Activated T-helper 9 cell treated with anti-CD3 and anti-CD28 coated beads, Interleukin-2, amount 50 U/mL, for 16 hours (primary cell): ENCODE measurements at places on chromosomes 2 and 18.

GRCh38 chr2:105244451-105244850, 2.9 kb downstream of the GPR45 start:
- DNase-seq = no peak

- no peak for DNase-seq
These were observed 107.8 kb upstream of the PGAP1 start for GRCh38 chr2:197034292-197034691.

- DNase-seq = no peak
These were observed 61.4 kb downstream of the SOS1 start for GRCh38 chr2:39059366-39059952.

- no peak for DNase-seq
These were observed 828.0 kb downstream of the SLC4A3 start for GRCh38 chr2:220455351-220455990.

GRCh38 chr2:109692013-109692743, 78.0 kb downstream of the SOWAHC start:
- DNase-seq = no peak

GRCh38 chr2:221380062-221380461, 192.0 kb downstream of the EPHA4 start:
- no peak for DNase-seq

GRCh38 chr2:174600349-174600748, 2.7 kb upstream of the WIPF1 start:
- DNase-seq = no peak

GRCh38 chr2:54570925-54571694, 115.0 kb downstream of the SPTBN1 start:
- DNase-seq = peak; percentile 52

- DNase-seq = no peak
These were observed 76.5 kb downstream of the OLA1 start for GRCh38 chr2:174171686-174172445.

- DNase-seq = no peak
These were observed 404.1 kb downstream of the GALR1 start for GRCh38 chr18:77653792-77654191.

- no peak for DNase-seq
These were observed 172.6 kb upstream of the PIEZO2 start for GRCh38 chr18:11322006-11322405.

GRCh38 chr2:170013802-170014551, 164.0 kb upstream of the MYO3B start:
- DNase-seq = no peak

DNA sequence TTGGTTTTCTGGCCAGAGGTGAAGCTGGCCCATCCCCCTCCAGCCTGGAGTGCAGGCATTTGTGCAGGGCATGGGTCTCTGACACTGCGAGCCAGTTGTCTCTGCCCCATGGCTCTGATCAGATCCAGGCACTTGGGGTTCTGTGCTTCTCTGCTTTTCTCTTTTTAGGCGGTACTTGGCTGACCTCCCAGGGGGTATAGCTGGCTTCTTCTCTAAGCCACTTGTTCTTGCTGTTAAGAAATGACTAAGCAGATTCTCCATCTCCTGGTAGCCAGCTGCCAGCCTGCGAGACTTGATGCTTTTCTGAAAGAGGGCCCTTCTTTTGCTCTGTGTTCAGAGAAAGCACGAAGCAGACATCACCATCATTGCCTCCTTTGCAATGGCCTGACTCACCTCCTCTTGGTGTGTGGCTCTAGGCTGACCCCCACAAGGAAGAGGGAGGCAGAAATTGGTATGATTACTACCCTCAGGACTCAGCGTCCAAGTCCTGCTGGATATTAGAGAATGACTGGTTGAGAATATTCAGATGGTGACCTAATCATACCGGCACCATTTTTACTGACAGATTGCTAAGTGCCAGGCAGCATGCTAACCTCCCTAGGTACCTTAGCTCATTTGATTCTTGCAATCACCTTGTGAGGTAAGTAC, 32.7 kb downstream of the TNP1 start:
- DNase-seq = no peak

GRCh38 chr18:62437235-62438017, 85.4 kb upstream of the ZCCHC2 start:
- DNase-seq = no peak

DNA sequence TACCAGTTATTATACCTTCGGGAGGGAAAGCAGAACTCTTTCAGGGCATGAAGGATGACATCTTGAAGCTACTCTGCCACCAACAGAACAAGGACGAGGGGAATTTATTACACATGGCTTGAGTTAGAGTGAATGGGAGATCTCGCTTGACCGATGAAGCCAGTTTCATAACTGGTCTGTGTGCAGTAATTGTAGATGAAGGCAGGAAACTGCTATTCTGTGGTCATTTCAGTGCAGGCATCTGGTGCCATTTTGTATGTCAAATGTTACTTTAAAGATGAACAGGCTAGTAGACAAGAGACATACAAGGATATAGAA, 20.5 kb downstream of the GREB1 start:
- no peak for DNase-seq

GRCh38 chr18:73446502-73446901, 578.7 kb upstream of the NETO1 start:
- DNase-seq = no peak

DNA sequence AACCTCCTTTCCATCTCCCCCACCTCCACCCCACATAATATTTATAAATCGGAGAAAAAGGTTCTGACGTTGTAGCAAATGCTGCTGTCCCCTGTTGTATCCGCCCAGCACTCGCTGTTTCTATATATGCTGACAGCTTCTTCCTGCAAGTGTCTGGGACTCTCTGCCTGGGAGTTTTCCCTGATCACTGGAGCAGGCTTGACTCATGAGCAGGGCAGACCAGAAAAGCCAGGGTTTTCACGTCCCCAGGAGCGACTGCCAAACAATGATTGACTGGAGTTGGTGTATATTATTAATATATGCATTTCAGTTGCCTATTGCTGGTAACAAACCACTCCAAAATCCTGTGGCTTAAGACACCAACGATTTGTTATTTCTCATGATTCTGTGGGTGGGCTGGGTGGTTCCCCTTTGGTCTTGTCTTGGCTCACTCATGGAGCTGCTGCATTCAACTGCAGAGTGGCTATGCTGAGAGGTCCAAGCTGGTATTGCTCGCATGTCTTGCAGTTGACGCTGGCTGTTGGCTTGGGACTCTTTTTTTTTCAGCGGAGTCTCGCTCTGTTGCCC, 21.2 kb upstream of the ASXL2 start:
- no peak for DNase-seq

DNA sequence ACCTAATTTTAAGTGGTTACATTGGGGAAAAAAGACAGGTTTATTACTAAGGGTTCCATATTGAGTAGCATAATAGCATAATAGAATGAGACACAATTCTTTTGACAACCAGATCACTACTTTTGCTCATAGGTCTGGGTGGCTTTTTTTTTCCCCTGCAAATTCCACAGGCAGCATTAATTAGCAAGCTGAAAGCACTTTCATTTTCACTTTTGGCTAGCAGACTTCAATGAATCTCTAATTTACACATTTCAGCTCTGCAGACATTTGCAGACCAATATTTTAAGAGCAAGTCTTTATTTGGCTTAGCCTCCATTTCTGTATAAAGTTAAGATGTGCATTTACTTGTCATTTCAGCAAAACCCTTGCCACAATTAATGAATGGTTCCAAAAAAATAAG, 185.5 kb downstream of the NOL4 start:
- DNase-seq = no peak

GRCh38 chr2:95272299-95272751, 1.9 kb upstream of the PROM2 start:
- no peak for DNase-seq

- DNase-seq = no peak
These were observed 27.0 kb downstream of the GREB1 start for GRCh38 chr2:11560806-11561205.

DNA sequence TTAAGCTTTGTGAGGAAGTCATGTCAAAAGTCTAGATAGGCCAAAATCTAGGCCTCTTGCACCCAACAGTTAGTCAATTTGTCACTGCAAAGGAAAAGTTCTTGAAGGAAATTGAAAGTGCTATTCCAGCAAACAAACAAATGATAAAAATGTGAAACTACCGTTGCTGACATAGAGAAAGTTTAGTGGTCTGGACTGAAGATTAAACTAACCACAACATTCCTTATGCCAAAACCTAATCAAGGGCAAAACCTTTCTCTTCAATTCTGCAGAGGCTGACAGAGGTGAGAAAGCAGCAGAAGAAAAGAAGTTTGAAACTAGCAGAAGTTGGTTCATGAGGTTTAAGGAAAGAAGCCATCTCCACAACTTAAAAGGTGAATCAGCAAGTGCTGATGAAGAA, 44.0 kb upstream of the LRRTM4 start:
- DNase-seq = no peak

DNA sequence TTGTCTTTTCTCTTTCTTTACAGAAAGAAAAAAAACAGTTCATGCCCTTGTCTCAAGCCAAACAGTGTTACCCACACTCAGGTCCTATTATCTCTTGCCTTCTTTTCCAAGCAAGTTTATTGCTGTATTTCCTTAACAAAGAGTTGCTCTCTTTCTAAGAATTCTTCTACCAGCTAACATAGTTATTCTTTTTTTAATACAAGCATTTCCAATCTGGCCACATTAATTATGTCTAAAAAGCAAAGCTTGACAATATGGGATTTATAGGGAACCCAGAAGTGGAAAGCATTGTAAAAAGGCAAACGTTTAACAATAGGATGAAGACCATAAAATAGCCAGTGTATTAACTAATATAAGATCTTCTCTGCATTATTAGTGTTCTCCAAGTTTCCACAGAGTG, 272.5 kb upstream of the CWC22 start:
- no peak for DNase-seq

DNA sequence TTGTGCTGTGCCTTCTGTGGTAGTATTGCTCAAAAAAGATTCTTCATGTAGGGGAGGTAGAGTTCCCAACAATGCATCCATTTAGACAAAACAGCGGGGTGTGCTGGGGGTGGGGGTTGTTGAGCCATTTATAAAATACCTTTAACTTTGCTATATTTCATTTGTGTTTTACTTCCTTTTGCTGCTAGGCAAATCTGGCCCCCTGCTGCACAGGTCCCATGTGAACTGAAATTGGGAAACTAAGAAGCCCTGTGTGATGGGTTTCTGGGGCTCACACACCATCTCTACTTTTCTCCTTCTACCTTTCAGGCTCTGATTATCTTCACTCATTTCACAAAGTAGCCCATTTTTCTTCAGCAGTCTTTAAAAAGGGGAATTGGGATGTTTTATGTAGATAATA, 52.7 kb upstream of the ITGA4 start:
- no peak for DNase-seq

- no peak for DNase-seq
These were observed 1.2 kb upstream of the SLC1A4 start for GRCh38 chr2:64987956-64988419.

DNA sequence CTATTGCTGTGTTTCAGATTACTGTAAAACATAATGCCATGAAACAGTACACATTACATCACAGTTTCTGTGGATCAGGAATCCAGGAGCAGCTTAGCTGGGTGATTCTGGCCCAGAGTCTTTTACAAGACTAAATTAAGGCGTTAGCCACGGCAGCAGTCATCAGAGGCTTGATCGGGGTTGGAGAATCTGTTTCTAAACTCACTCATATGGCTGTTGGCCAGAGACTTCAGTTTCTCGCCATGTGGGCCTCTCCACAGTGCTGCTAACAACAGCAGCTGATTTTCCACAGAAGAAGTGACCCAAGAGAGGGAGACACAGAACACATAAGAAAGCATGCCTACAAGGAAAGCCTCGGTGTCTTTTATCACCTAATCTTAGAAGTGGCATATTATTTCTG, 89.2 kb upstream of the MYO3B start:
- DNase-seq = no peak

DNA sequence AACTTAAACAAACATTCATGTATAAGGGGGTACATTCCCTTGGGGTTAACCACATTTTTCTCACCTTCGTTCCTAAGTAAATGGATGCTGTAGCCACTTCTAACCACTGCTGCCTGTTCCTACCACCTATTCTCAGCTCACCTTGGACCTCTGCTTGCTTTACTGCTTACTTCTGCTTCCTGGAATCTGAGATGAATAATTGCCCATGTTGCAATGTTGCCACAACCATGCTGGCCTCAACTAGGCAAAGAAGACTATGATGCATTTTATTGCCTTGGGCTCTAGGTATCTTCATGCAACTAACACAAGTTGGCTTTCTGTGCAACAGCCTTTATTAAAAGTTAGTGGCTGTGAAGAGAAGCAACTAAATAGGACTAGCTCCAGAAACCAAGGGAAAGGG, 106.3 kb upstream of the TCF4 start:
- DNase-seq = no peak

GRCh38 chr2:202494300-202495229, 118.4 kb downstream of the BMPR2 start:
- DNase-seq = no peak

DNA sequence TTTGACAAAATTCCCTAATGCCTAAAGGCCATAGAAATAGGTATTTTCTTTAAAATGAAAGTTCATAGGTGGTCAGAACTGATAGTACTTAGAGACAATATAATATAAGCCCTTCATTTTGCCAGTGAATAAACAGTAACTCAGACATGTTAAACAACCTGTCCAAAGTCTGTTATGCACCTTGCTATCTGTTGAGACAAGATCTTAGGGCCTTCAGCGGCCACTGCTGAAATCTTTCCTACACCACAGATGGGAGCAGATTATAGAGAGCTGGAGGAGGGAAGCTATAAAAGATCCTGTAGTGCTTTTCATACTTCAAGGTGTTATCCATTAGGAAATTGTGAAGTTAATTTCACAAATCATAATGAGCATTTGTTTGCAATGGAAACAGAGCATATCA, 13.8 kb downstream of the CERKL start:
- no peak for DNase-seq

- DNase-seq = no peak
These were observed 138.8 kb downstream of the BCL11A start for GRCh38 chr2:60414495-60415138.

DNA sequence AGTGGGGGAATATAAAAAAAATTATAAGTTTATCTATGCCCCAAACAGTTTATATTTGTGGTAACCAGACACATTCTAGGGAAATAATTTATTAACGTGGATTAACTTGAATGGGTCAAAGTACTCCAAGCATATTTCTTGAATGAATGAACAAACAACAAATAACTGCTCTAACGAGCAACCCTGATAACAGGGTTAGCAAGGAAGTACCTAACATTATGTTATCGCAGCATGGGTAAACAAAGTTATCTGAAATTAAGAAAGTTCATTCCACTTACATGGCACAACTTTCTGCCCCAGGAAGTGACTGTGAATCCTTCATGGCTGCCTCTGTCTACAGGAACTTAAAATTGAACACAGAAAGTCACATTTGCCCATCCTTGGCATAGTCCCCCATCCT, 812.9 kb upstream of the ACVR2A start:
- DNase-seq = no peak

GRCh38 chr18:457521-458412, 42.7 kb downstream of the COLEC12 start:
- no peak for DNase-seq
